ENCODE measurements at places on chromosomes 11 and 22.

DNA sequence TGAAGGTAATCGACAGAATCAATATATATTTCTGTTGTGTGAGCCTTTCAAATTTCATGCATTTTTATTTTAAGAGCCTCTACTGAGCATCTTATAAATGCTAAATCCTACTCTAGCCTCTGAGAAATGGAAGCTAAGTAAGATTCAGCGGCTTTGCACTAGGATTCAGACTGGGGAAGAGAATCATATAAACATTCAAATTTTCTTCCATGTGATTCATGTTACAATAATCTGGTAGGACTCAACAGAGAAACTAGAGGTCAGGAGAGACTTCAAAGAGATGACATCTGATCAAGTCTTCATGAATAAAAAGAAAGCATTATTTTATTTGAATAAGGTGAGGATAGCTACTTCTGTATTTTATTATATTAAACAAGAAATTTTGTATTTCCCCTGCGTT, 538.9 kb downstream of the DLG2 start:
- DNase-seq = no peak

DNA sequence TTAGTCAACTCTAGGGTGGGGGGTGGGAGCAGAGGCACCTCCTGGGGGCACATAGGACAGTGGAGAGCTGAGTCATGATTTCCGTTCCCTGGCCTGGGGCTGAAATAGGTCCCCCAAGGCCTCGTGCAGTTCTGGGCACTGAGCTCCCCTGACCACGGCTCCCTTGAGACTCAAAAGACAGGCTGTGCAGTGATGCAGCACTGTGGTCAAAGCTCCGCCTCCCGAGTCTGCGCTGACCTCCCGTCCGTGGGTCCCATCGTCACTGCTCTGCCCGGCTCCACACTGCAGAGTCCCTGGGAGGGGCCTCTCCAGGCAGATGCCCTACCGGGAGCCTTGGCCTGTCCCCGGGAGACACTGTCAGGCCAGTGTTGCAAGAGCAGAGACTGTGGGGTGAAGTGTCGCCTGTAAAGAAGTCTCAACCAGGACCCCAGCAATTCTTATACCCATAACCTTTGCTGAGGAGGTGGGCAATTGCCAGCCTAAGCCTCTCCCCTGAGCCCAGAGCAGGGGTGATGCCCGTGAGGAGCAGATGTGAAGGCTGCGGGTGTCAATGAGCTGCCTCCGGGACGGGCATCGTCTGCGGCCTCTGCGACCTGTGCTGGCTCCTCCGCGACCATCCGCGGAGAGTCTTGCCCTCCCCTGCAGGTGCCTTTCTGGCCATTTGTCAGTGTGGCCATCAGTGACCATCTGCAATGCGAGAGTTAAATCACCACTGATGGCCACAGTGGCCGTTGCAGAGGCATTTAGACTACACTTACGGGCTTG, 877.3 kb downstream of the BRD1 start:
- no peak for DNase-seq

DNA sequence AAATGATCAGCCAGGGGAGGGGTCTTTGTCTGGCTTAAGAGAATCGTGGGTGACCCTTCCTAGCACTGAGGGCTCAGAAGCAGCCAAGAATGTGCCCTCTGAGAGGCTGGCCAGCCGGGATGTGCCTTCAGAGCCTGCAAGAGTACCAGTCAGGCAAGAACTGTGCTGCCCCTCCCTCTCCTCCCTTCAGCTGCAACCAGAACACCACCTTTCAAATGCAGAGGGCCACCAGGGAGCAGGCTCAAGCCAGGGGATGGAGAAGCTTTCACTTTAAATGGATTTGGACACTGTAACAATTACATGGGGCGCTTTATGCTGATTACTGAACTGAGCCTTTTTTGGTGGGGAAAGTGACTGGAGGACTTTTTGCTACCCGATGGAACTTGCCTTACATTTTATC, 44.9 kb upstream of the TENM4 start:
- DNase-seq = no peak

GRCh38 chr11:19646308-19646707, 66.3 kb upstream of the NAV2 start:
- DNase-seq = no peak

GRCh38 chr11:125346179-125346530, 149.9 kb downstream of the FEZ1 start:
- peak; percentile 43 for DNase-seq

DNA sequence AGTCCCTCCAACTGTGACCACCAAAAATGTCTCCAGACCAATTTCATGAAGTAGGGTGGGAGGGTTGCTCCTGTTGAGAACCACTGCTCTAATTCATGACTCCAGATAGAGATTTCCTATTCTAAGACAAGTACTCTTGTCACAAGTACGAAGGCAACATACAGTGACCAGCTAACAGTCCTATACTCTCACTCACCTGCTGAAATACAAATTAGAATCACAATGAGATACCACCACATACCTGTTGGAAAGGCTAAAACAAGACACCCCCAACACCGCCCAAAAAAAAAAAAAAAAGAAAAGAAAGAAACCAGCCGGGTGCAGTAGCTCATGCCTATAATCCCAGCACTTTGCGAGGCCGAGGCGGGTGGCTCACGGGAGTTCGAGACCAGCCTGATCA, 310.5 kb downstream of the SWAP70 start:
- no peak for DNase-seq

- peak; percentile 68 for DNase-seq
Observed at GRCh38 chr11:22521226-22521625, 104.4 kb downstream of the FANCF start.
